ENCODE measurements at places on chromosomes 11 and 22.

GRCh38 chr11:60954421-60954820, 2.4 kb upstream of the SLC15A3 start:
- H3K4me1 ChIP-seq: peaks cover 19% of the 10 kb centered on the region
- H3K27me3 ChIP-seq: peaks cover 71% of the 10 kb centered on the region
- no peaks in the 10 kb centered on the region for H3K36me3 ChIP-seq
- DNase-seq: no peak
- no peak overlapping the region for H3K27ac ChIP-seq

DNA sequence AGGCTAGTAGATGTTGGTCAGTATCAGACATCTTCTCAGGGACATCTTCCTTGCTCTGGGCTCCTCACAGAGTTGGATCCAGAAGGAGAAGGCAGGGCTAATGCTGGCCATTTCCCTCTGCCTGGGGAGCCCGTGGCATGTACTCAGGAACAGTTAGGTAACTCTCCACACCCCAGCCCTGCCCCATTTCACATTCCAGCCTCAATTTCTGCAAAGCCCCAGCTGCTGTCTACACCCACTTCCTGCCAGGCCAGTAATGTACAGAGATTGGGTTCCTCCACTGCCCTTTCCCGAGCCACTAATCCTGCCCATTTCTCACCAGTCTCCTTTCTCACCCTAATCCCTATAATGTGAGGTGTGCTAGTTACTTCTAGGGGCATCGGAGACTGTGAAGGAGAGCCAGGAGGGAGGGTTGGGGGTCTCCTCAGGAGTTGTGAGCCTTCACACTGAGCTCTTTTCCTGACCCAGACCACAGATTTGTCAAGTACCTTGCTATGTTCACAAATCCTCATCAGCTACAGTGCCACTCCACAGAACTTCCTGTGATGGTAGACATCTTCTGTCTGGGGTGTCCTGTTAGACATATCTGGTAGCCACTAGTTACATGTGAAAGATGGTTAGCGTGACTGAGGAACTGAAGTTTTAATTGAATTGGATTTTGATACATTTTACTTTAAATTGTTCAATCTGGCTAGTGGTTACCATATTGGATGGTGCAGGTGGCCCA, 1.3 kb upstream of the SEC14L3 start:
- H3K27ac ChIP-seq: no peak overlapping the region
- H3K4me1 ChIP-seq: no peaks in the 10 kb centered on the region

GRCh38 chr11:1204381-1205101, 18.3 kb upstream of the MUC5B start:
- no peak overlapping the region for H3K27ac ChIP-seq
- no peak for DNase-seq
- H3K4me3 ChIP-seq: no peak overlapping the region
- H3K36me3 ChIP-seq: no peaks in the 10 kb centered on the region

DNA sequence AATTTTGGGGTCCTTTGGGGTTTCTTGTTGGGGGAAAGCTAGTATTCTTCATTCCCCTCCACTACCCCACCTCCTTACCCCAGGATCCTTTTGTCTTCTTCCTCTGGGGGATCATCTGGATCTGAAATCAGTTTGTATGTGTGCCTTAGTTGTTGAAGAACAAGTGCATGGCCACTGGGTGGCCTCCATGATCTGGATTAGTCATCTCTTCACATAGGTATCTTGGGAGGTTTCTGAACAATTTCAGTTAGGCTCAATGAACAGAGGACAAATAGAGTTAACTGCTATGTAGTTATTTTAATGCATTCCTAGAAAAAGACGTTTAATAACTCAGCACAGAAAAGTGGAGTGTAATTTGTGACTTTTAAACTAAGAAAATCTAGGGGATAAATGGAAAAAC, 7.1 kb upstream of the VWA5A start:
- no peak overlapping the region for H3K27ac ChIP-seq
- no peaks in the 10 kb centered on the region for H3K4me1 ChIP-seq
- no peaks in the 10 kb centered on the region for H3K36me3 ChIP-seq
- no peak for DNase-seq
- H3K4me3 ChIP-seq: no peak overlapping the region

DNA sequence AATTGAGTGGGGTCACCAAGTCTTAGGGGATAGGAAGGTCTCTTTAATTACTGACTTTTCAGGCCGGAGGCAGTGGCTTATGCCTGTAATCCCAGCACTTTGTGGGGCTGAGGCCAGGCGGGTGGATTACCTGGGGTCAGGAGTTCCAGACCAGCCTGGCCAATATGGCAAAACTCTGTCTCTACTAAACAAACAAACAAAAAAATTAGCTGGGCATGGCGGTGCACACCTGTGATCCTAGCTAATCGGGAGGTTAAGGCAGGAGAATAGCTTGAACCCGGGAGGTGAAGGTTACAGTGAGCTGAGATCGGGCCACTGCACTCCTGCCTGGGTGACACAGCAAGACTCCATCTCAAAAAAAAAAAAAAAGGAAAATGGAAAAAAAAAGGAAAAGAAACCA, 1.8 kb upstream of the FANCF start:
- H3K4me3 ChIP-seq: no peak overlapping the region
- H3K27ac ChIP-seq: no peak overlapping the region
- no peaks in the 10 kb centered on the region for H3K36me3 ChIP-seq
- no peaks in the 10 kb centered on the region for H3K27me3 ChIP-seq
- no peak for DNase-seq

DNA sequence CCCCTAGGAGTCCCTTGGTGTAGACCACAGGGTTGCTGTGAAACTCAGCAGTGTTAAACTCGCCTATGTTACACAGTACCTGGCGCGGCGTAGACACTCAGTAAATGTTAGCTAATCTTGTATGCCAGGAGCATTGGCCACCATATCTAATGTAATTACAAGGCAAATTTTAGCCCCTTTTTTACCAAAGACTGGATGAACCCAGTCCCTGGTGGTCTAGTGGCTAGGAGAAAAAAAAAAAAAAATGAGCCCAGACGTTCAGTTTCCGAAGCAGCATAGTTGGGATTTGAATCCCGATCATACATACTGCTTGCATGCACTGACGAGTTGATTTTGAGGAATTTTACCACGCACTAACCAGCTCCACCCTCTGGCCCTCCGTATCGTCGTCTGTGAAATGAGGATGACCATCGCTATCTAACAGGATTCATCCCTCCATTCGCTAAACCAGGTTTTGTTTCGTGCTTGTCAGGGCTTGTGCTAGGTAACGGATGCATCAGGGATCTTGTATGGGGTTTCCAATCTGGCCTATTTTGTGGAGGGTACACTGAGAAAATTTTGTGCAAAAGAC, 688 bp downstream of the PTS start:
- peaks cover 8% of the 10 kb centered on the region for H3K4me1 ChIP-seq
- peak overlapping the region; percentile 89 for H3K27ac ChIP-seq
- H3K27me3 ChIP-seq: no peaks in the 10 kb centered on the region
- no peak for DNase-seq

GRCh38 chr22:48152916-48153315, 1390.5 kb downstream of the TBC1D22A start:
- no peaks in the 10 kb centered on the region for H3K36me3 ChIP-seq
- DNase-seq: no peak
- peaks cover 3% of the 10 kb centered on the region for H3K27me3 ChIP-seq
- peaks cover 32% of the 10 kb centered on the region for H3K4me1 ChIP-seq
- H3K27ac ChIP-seq: no peak overlapping the region

GRCh38 chr11:75474240-75474639, 41.2 kb upstream of the KLHL35 start:
- DNase-seq: no peak
- no peak overlapping the region for H3K4me3 ChIP-seq
- no peaks in the 10 kb centered on the region for H3K27me3 ChIP-seq
- peaks cover 27% of the 10 kb centered on the region for H3K4me1 ChIP-seq
- no peak overlapping the region for H3K27ac ChIP-seq
- H3K36me3 ChIP-seq: no peaks in the 10 kb centered on the region

DNA sequence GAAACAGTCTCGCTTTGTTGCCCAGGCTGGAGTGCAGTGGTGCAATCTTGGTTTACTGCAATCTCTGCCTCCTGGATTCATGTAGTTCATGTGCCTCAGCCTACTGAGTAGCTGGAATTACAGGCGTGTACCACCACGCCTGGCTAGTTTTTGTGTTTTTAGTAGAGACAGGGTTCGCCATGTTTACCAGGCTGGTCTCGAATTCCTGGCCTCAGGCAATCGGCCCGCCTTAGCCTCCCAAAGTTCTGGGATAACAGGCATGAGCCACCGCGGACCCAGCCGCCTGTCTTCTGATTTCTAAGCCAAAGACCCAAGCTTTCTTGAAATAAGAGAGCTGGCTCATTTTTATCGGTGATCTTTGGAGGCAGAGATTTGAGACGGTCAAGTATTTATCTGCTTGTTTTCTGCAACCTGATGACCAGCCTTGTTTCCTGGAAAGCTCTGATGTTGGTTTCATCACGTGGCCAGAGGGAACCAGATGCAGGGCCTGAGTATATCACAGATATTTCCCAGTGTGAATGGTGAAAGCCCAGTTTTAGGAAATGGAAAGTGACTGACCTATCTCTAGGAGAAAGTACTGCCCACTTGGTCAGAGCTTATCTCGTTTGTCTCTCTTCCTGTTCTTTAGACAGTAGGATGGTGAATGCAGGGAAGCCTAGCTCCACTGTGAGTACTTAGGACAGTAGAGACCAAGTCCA, 5.7 kb upstream of the SIDT2 start:
- H3K4me1 ChIP-seq: peaks cover 2% of the 10 kb centered on the region
- H3K27ac ChIP-seq: no peak overlapping the region
- DNase-seq: no peak
- peaks cover 26% of the 10 kb centered on the region for H3K36me3 ChIP-seq
- no peak overlapping the region for H3K4me3 ChIP-seq
- no peaks in the 10 kb centered on the region for H3K27me3 ChIP-seq

DNA sequence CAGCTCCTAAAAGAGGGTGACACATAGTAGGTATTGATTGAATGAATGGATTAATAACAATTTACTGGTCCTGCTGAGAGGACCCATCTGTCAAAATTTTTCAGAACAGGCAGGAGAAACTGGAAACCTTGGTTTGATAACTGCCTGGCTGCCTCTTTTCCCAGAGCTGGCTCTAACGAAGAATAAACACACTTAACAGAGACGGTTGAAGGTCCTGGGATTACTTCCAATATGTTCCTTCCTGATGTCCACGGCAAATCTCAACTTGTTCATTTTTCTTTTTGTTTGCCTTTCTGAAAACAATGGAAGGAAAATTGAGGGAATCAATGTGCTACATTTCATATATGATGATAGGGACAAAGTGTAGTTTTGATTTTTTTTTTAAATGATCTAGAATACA, 76.5 kb upstream of the SYT13 start:
- H3K27me3 ChIP-seq: no peaks in the 10 kb centered on the region
- no peaks in the 10 kb centered on the region for H3K4me1 ChIP-seq
- DNase-seq: no peak

- no peak overlapping the region for H3K4me3 ChIP-seq
- no peaks in the 10 kb centered on the region for H3K27me3 ChIP-seq
- H3K4me1 ChIP-seq: peaks cover 22% of the 10 kb centered on the region
- no peak for DNase-seq
- H3K36me3 ChIP-seq: no peaks in the 10 kb centered on the region
These were observed 125.8 kb downstream of the ST3GAL4 start for GRCh38 chr11:126481303-126481680.

DNA sequence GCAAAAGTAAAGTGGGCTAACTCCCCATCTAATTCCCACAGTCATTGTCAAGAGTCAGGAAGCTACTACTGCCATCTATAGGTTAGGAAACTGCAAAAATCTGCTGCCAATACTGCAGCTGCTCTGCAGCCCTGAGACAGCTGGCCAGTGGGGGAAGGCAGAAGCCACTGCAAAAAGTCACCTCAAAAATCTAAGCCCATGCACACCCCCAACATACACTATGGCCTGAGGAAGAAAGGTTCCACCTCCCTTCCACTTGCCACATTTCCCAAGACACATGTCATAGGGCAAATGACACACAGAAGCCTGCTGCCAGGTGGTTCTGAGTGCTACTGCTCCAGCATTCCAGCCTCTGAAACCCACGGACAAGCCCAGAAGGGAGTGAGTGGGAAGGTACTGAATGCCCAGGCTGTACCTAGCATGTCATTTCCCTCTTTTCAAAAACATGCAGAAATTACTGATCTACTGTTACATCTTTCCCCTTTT, 36.9 kb downstream of the DGCR2 start:
- H3K36me3 ChIP-seq: peaks cover 31% of the 10 kb centered on the region
- no peaks in the 10 kb centered on the region for H3K4me1 ChIP-seq
- DNase-seq: no peak
- H3K4me3 ChIP-seq: no peak overlapping the region

DNA sequence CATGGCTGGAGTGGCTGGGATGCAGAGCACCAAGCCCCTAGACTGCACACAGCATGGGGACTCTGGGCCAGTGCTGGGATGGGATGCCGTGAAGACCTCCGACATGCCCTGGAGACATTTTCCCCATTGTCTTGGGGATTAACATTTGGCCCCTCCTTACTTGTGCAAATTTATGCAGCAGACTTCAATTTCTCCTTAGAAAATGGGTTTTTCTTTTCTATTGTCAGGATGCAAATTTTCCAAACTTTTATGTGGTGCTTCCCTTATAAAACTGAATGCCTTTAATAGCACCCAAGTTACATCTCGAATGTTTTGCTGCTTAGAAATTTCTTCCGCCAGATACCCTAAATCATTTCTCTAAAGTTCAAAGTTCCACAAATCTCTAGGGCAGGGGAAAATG, 29.2 kb downstream of the RSF1 start:
- H3K27me3 ChIP-seq: no peaks in the 10 kb centered on the region
- no peak overlapping the region for H3K27ac ChIP-seq
- no peak overlapping the region for H3K4me3 ChIP-seq
- no peak for DNase-seq
